ENCODE measurements at places on chromosomes 1 and 21.
A peak's percentile ranks its signal among the peaks of the same experiment; 100 is the strongest.

- no peak for ATAC-seq
Observed at GRCh38 chr1:117414943-117415342, 47.7 kb downstream of the MAN1A2 start.

GRCh38 chr1:64922336-64922735 is 44.0 kb downstream of the JAK1 start:
- ATAC-seq = no peak

- peak; percentile 19 for ATAC-seq
Observed at GRCh38 chr1:35931446-35932157, 697 bp downstream of the AGO3 start.

DNA sequence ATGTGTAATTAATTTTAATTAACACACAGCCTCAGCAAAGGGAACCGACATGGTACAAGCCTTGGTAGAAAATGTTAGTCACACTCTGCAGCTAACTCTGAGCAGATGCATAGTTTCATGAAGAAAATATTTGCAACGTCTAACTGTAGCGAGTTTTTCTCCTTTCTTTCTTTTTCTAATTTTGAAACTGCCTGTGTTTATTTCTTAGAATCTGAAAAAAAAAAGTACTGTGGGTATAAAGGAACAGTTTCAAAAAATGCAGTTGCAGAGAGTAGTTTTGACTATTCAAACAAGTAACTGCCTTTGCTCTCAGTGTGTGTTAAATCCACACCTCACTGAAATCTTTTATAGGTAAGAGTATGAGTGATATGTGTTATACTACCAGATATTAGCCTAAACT is 149.9 kb upstream of the C1orf105 start:
- ATAC-seq = no peak

GRCh38 chr21:35178827-35179226 is 129.7 kb upstream of the RUNX1 start:
- ATAC-seq = peak; percentile 36

All from motor neuron (in vitro differentiated cells).